ENCODE measurements at places on chromosomes 13 and 19. TPM values are rescaled to one million over a fixed set of nuclear protein-coding genes. Genes with fewer than 3 reads are reported as not detected.

DNA sequence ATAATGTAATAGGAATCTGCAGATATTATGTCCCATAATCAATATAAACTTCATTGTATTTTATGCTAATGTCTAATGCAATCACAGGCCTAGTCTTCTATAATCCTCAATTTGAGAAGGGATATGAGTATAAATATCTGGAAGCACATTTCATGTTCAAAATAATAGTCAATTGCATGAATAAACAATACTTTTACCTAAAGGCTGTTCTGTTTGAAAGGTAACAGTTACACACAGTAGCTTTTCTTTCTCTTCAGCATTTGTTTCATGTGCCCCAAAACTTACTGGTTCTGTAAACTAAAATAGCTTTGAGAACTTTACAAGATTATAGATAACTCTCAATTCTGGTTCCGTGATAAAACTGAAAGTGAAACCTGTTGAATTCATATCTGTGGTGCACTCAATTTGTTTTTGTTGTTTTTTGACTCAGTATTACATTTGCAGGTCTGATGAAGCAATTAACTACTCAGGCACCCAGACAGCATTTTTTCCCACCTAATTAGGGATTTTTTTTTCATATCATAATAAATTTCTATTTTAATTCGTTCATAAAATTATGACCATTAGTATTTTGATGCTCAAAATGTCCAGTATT lies 1193.8 kb downstream of the SLITRK1 start:
- DNase-seq, result peak; percentile 15

GRCh38 chr19:45123440-45123850 lies 30.5 kb downstream of the PPP1R37 start:
- no peak for DNase-seq

DNA sequence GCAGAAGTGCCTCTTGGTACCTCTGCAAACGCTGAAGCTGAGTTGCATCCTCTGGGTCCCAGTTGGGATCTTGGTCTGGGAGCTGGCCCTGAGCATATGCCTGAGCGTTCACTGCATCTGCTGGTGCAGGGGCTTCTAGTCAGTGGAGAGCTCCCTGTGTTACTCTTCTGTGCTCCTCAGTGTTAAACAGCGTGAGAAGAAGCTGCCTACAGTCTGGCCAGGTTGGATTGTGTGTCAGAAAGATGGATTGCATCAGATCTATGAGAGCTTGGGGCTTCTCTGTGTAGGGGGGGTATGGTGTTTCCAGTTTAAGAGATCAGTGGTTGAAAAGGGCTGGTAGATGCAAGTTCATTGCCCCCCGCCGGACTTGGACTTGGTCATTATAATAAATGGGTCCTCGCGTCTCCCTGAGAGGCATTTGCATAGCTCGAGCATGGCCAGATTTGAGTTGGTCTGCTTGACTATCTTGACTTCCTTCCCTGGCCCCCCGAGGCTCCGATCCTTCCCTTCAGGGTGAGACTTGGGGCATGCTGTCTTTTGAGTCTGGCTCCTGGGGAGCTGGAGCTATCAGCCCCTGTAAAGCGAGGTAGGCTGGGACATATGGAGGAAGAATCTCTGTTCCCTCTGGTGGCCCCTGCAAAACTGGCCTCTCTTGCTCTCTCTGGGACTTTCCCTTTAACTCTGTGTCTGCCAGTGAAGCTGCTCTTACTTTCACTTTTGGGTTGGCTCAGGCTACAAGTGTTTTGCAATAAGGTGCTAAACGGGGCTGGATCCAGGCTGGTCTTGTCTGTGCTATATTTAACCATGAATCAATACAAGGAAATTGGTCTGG lies 52.9 kb downstream of the OR10H4 start:
- peak; percentile 48 for DNase-seq

DNA sequence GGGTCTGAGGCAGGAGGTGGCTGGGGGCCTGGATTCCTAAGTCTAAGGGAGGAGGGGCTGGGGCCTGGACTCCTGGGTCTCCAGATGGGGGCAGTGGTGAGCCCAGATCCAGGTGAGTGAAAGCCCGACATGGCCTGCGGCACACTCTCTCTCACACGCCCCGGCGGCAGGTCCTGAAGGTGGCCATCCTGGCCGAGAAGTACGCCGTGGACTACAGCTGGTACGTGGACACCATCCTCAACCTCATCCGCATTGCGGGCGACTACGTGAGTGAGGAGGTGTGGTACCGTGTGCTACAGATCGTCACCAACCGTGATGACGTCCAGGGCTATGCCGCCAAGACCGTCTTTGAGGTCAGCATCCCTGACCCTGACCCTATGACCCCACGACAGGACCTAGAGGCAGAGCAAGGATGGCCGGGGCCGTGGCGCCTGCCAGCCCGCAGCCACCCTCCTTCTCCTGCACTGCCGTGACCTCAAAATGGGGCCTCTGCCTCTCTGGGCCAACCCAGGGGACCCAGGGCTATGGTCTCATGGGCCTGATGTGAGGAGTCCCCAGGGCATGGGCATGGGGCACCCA lies 13.2 kb downstream of the FUZ start:
- no peak for DNase-seq

- DNase-seq, result no peak
Observed at GRCh38 chr19:14181906-14182305, 24.1 kb downstream of the ADGRL1 start.

Gene ZNF177
- 0.31 TPM for polyA plus RNA-seq

Gene TEX29
- polyA plus RNA-seq, result 0.28 TPM

Gene PALM3
- not detected for polyA plus RNA-seq

Gene ZNF557
- 0.94 TPM for polyA plus RNA-seq

Gene PGLYRP1
- not detected for polyA plus RNA-seq
